ENCODE measurements at places on chromosomes 7 and 10.
A peak's percentile ranks its signal among the peaks of the same experiment; 100 is the strongest.

- DNase-seq, result no peak
Measured at GRCh38 chr10:122311716-122312115, 40.6 kb downstream of the BTBD16 start.

- DNase-seq, result no peak
Measured at GRCh38 chr7:773622-773915, 46.5 kb upstream of the PRKAR1B start.

- peak; percentile 30 for DNase-seq
Measured at GRCh38 chr7:114047889-114048288, 129.1 kb upstream of the PPP1R3A start.

DNA sequence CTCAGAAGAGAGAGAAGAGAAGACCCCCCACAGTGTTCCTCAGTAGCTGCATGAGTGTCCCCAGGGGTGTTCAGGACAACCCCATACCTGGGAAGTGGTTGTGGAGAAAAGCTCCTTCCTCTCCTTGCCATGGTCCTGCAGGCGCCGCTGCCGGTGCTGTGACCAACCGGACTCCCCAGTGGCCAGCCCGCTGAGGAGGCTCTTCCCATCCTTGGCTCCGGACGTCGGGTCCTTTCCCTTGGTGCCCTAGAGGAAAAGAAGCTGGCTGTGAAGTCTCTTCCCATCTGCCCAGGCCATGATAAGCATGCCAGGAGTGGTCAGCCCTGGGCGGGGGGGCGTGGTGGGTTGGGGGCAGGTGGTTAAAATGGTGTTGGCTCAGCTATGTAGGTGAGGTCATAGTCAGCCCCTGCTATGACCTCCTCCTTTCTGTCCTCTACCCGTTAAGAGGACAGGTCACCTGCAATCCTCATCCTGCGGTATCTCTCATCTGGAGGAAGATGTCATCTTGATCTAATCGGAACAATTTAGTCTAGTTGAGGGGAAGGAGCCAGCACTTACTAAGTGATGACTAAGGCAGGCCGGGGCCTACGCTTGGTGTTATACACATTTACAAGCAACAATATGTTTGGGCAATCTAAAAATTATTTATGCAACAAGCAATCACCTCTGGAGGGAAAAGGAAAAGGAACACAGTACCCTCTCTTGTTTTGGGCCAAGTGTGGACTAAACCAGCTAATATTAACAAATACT, 13.2 kb downstream of the WDR91 start:
- DNase-seq, result no peak

DNA sequence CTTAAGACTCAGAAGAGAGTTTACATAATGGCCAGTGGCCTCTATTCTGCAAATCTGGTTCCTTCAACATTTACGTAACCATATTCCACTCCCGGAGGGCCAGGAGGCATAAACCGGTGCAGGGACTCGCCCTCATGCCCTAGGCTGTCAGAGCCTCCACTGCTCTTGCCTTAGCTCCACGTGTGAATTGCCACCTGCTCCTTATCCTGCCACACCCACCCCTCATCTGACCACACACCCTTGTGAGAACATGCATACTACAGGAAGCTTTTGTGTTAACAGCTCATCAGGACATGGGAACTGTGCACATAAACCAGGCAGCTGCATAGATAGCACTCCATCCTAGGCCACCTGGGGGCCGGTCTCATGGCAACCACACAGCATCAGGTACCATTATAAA, 146.7 kb upstream of the PFKP start:
- DNase-seq, result no peak

- DNase-seq, result no peak
Measured at GRCh38 chr10:78547397-78547796, 513.7 kb downstream of the RPS24 start.

GRCh38 chr10:124049484-124049883, 43.9 kb downstream of the CHST15 start:
- peak; percentile 48 for DNase-seq

- peak; percentile 29 for DNase-seq
Measured at GRCh38 chr10:98125940-98126631, 8.4 kb upstream of the R3HCC1L start.

- DNase-seq, result no peak
Measured at GRCh38 chr10:132648072-132648850, 110.7 kb downstream of the INPP5A start.

- no peak for DNase-seq
Measured at GRCh38 chr10:53453196-53453595, 680.6 kb upstream of the MBL2 start.

DNA sequence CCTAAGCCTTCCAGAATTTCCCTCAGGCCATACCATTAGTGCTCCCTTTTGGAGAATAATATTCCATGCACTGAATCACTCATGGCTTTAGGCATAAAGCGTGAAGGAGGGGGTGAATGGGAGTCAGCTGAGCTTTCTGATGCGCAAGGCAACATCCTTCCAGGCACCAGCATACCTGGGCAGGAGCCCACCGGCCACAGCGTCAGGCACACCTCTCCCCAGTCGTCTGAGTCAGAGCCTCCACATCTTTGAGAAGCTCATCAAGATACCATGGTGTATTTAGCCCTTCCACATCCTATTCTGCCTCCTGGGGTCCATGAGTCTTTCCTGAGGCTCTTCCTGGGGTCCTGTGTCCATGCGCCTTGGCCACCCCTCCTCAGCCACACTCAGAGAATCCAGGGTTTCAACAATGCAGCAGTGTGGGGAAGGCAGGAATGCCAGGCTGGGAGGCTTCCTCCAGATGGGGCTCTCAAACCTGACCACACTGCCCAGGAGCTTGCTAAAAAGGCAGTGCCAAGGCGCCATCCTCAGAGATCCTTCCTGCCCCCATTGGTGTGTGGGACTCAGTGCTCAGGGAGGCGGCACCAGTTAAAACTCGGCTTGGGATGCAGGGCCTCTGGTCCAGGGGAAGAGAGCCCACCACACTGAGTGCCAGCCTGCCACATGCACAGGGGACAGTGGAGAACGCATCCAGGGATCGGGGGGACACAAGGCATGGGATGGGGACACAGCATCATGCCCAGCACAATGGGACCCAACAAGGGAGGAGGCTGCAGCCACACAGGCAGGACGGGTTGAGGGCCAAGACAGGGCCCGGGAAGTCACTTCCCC, 31.6 kb downstream of the RASGEF1A start:
- no peak for DNase-seq

DNA sequence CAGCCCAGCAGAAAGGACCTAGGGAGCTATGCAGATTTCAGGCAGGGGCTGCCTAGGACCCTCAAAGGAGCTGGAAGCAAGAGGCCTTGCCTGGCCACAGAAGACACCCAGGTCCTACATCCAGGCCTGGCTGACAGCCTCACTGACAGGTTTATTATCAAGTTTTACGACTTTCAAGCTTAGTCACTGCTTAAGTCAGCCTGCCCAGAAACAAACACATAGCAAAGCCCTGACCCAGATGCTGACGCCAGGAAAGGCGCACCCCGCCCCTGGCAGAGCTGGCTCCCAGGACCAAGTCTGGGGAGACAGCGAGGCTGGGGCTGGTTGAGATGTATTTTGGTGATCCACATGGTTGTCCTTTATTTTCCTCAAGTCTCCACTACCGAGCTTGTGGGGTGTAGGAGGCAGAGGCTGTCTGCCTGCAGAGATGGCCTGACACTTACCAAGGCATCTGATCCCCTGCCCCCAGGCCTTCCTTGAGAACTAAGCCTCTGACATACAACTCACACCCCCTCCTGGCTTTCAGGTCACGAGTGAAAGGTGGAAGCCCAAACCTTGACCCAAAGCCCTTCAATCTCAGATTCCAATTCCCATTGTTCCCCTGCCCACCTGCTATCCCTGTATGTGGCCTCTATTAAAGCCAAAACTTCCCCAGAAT, 80.7 kb upstream of the EMX2 start:
- DNase-seq, result peak; percentile 87

DNA sequence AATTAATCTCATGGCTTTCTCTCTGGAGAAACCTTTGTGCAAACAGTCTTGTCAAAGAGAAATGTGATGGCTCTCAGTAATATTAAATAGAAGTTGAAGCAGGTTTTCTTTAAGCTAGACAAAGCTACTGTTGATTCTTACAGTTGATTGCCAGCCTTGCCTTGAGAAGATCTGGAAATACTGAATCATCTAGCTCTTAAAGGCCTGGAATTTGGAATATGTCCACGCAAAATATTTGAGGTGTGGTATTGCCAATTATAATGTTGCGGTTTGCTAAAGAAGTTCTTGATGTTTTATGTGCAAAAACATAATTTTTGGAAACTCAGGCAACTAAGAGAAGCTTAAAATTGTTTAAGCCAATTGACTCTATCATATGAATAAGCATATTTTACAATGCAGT, 371.9 kb downstream of the PHF14 start:
- peak; percentile 16 for DNase-seq

GRCh38 chr7:127792528-127793342, 140.7 kb downstream of the SND1 start:
- DNase-seq, result peak; percentile 5

- DNase-seq, result no peak
Measured at GRCh38 chr10:78903341-78903940, 165.3 kb upstream of the ZMIZ1 start.

DNA sequence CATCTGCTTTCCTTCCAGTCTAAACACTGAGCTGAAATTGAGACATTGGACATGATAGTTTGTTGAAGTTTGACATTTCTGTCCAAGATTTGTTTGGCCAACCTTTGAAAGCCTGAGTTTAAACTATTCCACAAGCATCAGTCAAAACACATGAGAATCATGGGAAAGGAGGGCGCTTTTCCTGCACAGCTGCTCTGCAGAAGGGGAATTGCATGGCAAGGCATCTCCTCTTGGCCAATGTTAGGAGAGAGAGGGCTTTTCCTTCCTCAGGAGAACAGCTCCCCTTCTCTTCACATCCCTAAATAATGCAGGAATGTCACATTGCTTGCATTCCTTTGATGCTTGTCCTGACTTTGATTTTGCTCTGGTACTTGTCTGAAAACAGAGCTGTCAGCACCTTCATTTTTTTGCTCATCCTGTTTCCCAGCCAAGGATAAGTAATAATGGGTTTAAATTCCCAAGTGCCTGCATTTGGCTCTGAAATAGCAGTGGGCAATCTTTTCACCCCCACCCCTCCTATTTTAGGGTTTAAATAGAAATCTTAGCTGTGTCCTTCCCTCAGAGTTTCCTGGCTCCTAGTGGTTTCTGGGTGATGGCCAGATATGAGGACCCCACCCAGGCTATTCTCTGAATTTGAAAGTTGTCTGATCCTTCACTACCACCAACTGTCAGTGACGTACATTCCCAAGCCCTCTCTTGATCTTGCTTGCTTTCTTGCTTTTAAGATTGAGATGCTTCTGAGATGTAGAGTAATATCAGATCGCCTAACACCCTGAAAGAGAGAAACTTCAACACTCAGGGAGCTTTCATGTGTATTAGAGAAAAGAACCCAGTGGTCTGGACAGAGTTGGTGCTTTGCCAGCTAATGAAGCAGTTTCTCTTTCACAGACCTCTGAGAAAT, 75.2 kb upstream of the NPVF start:
- DNase-seq, result peak; percentile 18

- DNase-seq, result no peak
Measured at GRCh38 chr10:120039826-120040225, 147.3 kb downstream of the SEC23IP start.

- peak; percentile 62 for DNase-seq
Measured at GRCh38 chr10:69866688-69867461, 65.2 kb downstream of the COL13A1 start.

GRCh38 chr7:70598976-70599375, 533.0 kb upstream of the GALNT17 start:
- DNase-seq, result peak; percentile 35

GRCh38 chr10:119103903-119104653, at the start of gene DENND10:
DENND10 (plus strand) TSS chr10:119104113; CDS start chr10:119104143, 30 bp downstream.
- peak; percentile 96 for DNase-seq

GRCh38 chr10:49168171-49168540, 20.0 kb downstream of the TMEM273 start:
- no peak for DNase-seq

- DNase-seq, result no peak
Measured at GRCh38 chr7:46011501-46011900, 90.4 kb upstream of the IGFBP3 start.

DNA sequence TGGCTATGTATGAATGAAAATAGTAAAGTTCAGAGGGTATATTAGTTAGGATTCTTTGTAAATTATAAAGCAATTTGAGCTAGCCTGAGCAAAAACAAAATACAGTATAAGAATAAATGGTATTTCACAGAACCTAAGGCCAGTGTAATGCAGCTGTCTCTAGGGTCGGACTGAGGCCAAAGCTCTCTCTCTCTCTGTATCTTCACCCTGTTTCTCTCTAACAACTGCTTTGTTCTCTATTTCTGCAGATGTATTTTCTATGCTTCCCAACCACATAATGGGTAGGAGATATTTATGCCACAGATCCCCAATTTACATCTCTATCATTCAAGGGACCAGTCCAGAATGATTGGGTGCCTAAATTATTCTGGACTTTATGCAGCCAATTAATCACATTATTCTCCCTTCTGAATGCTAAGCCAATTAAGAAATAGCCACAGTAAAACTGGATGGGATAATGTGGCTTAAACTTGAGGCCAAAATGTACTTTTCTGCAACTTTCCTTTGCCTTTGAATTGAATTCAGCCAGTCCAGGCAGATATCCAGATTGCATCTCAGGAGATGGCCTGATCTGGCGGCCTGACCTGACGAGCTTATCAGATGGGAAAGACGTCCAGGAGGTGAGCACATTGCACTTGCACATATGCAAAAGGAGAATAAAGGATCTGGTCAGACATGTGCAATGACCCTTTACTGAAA, 24.6 kb upstream of the IMMP2L start:
- DNase-seq, result no peak

All from urothelium cell line (cell line).